Astrocyte of the hippocampus (primary cell): ENCODE measurements at places on chromosomes 13 and 19.

GRCh38 chr19:45920458-45920857 is 5.9 kb upstream of the NANOS2 start:
- no peak for DNase-seq

GRCh38 chr13:109745702-109746101 is 40.7 kb downstream of the IRS2 start:
- DNase-seq: no peak

DNA sequence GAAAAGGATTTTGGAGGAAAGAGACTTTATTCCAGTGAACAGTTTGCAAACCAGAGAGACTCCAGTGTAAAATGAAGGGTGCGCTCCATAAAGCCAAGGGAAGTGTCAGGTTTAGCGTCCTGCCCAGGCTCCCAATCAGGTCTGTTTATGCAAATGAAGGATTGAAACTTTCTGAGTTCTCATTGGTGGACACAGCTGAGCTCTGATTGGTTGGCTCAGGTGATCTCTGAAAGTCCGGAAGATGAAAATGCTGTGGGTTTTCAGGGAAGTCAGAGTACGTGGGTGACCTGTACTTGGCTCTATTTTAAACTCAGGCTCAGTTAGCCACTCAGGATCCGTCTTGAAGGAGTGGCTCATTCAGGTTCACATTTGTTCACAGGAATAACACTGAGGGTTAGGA is 28.7 kb upstream of the CD33 start:
- DNase-seq: no peak

- no peak for DNase-seq
Measured at GRCh38 chr19:51681286-51681941, 11.7 kb upstream of the SPACA6 start.

DNA sequence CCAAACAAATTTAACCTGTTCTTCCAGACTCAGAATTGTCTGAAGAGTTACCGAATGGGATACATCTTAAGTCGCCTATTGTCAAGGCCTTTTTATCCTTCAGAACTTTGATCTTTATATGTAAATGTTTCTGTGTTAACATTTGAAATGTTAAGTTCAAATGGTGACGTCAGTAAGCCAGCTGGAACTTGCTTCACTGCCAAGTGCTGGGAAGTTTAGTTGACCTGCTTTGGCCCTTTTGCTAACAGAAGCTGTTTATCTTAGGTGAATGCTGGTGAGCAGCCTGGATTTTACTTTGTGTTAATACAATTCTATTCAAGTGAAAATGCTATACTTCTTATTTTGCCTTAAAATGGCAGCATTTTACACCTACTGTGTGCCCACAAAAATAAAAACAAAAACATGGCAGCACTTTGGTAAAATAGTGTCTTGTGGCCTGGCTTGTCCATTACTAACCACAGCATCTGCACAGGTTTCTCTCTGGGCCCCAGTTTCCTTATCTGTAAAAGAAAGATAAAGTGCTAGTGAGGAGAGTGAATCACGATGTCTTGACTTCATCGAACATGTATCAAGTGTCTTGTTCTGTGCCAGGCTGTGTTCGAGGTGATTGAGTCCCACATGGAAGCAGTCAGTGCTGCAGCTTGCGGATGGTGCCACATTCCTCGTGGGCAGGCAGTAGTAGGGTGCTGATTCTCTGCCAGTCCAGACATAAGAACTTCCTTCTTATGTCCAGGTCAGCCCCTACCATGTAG is 2.2 kb downstream of the NAXD start:
- DNase-seq: peak; percentile 65

DNA sequence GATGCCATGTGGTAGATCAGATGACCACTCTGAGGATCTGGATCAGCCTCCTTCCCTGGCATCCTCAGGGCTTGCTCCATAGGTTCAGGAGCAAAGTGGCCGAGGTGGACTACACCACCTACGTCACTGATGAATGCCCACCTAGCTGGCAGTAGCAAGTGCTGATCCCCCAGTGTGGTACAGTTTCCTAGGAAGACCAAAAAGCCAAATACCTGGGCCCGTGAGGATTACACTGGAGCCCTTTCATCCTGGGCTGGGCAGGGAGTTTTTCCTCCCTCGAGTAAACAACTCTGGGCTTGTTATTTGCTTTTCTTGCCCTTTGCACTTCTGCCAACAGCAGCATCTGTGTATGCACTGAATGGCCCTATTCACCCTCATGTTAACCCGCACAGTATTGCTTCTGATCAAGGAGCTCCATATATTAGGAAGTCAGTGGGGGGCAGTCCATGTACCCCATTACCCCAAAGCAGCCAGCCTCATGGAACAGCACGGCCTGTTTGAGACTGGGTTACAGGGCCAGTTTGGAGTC is 3.3 kb upstream of the MYADM start:
- no peak for DNase-seq

GRCh38 chr13:44368599-44369368 is 4.8 kb upstream of the SERP2 start:
- DNase-seq: no peak

DNA sequence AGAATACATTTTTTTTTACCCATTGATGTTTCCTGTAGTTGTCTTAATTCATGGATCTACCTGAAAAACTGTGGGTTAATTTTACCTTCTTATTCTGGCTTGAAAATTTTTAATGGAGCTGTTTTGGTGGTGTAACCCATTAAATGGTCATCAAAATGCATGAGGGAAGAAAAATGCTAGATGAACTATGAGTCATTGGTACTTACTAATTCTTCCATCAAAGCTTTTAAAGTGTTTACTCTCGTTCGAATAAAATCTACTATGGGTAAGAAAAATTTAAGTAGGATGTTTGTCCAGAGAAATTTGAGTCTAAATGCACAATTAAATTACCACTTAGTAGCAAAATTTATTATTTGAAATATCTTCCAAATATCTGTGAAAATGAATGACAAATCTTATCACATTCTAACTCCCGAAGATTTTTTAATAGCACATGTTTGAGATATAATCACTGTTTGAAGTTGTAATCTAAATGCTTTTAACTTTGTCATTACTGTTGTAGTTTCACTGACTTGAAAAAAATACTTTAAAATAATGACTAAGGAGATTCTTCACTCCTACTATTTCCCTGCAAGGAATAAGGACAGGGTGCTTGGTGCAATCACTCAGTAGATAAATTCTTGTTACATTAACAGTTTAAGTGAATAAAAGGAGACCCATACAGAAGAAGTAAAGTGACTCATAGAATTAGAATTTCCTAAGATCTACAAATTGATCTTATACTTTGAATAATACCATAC is 437.7 kb downstream of the IRS2 start:
- DNase-seq: peak; percentile 49

DNA sequence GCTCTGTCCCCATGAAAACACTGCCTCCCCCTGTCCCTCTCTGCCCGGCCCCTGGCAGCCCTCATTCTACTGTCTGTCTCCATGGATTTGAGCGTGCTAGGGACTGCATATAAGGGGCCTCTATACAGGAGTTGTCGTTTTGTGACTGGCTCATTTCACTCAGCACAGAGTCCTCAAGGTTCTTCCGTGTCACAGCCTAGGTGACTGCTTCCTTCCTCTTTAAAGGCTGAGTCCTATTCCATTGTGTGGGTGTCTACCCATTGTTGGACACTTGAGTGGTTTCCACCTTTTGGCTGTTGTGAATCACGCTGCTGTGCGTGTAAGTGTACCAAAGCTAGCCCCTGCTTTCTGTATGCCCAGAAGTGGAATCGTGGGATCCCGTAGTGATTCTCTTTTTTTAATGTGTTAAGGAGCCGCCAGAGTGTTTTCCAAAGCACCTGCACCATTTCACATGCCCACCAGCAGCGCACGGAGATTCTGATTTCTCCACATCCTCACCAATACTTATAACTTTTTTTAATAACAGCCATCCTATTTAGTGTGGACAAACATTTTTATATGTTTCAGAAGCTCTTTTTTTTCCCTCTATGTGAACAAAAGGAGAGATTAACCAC is 116.7 kb downstream of the COL4A2 start:
- DNase-seq: no peak

DNA sequence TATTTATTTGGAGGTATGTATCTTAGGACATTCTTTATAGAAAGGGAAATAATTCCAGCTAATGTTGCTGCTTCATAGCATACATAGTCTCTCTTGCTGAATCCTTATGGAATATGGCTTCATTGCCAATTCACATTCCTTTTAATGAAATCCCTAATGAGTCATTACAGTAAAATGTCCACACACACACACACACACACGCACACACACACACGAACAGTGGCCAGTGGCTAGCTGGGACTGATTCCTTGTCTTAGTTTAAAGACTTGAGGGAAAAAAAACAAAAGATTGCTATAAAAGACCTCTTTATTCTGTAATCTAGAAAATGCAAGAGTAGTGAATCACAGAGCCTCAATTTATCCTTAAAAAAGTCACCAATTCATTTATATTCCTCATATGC is 301.6 kb downstream of the SLITRK6 start:
- DNase-seq: peak; percentile 95

- DNase-seq: no peak
Measured at GRCh38 chr13:110404321-110404720, 97.2 kb downstream of the COL4A2 start.

DNA sequence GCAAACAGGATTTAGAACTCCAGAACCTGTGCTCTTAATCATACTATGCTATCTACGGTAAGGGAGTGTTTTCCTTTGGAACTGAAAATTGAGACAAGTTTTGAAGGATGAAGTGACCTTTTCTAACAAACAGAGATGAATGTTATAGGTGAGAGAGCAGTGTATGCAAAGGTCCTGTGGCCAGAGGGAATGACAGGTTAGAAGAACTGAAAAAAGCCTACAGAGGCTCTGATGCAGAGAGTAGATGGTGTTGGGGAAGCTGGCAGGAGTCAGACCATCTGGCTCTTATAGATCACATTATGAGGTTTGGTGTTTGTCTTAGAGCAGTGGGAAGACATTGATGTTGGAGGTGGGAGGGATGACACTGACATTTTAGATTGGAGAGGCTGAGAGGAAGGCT is 2.0 kb downstream of the PCCA start:
- DNase-seq: no peak

DNA sequence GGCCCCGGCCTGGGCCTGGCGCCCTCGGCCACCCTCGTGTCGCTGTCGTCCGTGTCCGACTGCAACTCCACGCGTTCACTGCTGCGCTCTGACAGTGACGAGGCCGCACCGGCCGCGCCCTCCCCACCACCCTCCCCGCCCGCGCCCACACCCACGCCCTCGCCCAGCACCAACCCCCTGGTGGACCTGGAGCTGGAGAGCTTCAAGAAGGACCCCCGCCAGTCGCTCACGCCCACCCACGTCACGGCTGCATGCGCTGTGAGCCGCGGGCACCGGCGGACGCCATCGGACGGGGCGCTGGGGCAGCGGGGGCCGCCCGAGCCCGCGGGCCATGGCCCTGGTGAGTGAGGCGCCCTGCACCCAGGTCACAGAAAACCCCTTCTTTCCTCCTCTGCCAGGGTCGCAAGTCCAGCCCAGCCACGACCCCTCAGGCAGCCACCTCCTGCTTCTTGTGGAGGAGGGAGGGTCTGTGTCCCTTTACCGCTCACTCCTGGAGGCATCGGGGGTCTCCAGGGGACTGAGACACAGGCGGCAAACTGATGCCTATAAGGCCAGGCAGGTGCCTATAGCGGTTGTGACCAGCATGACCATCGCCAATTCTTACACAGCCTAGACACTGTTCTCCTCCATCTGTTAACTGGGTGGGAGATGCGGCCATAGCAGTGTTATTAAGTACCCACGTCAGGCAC is 4.2 kb downstream of the TTC9B start:
- no peak for DNase-seq

DNA sequence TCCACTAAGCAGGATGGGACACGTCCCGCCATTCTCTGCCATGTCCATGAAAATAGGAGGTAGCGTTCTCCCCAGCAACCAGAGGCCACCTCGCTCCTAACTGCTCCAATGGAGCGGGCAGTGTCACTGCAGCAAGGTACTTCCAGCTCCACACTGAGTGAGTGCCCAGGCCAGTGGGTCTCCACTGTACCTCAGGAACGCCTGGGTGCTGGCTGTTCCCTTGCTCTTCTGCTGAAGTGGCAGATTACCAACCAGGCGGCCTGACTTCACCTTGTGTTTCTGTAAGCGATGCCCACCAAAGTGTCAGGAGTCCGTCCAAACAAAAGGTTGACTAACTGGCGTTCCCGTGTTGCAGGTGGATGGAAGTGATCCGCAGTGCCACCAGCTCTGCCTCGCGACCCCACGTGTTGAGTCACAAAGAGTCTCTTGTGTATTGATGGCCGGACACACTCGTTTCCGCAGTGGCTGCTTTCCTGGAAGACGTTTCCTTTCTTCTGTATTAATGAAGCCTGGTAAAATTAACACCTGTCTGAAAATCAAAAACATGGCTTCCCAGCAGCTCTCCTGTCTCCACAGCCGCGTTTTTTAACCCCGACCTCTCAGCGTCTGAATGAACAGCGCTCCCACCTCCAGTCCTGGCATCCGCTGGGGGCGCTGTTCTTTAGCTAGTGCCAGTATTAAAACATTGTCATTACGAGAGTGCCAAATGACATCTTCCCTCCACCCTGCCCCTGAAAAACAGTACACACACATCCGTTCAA is 128.8 kb downstream of the STK24 start:
- peak; percentile 55 for DNase-seq

GRCh38 chr13:50631041-50631440 is 212.5 kb downstream of the DLEU7 start:
- DNase-seq: no peak

DNA sequence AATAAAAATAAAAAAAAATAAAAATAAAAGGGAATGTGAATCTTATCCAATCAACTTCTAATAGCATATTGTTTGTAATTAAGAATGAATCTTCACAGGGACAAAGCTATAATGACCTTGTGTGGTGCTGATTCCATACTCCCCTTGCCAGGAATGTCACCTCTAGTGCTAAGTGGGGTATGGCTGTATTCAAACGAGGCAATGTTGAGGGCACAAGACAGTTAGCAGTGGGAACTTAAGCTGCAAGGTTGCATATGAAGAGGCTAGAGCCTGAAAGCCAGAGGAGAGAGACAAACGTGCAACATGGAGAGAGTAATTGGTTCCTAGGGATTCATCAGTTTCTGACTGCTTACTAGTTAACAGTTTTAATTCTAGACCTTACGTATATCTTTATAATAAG is 43.9 kb upstream of the CSNK1A1L start:
- DNase-seq: no peak

GRCh38 chr13:56924401-56924800 is 216.3 kb upstream of the PRR20A start:
- no peak for DNase-seq

DNA sequence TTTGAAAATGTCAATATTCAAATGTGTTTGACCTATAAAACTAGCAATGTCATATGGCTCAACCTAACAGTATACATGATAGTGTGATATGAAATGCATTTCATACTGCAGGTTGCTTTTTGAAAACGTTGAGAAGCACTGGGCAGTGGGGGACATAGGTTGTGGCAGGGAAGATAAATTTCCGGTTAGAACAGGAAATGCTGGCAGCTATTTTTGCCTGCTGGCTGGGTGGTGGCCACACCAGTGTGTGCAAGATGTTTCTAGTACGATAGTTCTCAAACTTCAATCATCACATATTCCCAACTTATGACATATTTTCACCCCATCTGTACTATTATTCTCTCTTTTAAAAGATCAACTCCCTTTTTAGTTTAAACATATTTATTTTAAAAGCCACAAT is 17.2 kb downstream of the FXYD5 start:
- DNase-seq: no peak

GRCh38 chr13:52838433-52839107 is 9.9 kb downstream of the PCDH8 start:
- no peak for DNase-seq
